ENCODE measurements at places on chromosomes 13 and 19.

- no peak for DNase-seq
Measured at GRCh38 chr13:20340759-20341171, 108.6 kb upstream of the GJB6 start.

DNA sequence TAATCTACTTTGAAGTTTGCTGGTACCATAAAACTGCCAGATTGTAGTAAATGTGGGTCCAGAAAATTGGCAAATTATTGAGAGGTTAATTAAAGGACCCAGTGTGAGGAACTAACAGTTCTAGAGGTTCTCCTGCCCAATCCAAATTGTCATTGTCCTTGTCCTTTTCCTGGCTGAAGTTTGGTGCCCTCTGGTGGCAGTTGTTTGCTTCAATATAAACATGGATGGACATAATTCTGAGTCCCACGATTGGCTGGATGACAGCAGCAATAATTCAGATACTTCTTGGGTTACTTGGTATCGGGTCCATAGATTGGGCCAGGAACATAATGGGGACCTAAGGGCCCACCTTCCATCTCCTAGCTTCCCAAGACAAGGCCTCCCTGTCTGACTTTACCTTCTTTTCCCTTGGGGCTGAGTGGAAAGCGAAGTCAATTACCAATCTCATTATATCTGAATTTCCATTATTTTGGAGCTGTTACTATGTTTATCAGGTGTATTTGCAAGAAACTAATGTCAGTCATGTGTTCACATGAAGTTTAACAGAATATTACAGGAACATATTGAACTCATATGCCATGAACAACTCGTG lies 33.8 kb upstream of the GARRE1 start:
- DNase-seq = no peak

- no peak for DNase-seq
Measured at GRCh38 chr19:29499261-29499920, 26.4 kb upstream of the VSTM2B start.

- DNase-seq = no peak
Measured at GRCh38 chr13:78105656-78106055, 187.0 kb upstream of the EDNRB start.

DNA sequence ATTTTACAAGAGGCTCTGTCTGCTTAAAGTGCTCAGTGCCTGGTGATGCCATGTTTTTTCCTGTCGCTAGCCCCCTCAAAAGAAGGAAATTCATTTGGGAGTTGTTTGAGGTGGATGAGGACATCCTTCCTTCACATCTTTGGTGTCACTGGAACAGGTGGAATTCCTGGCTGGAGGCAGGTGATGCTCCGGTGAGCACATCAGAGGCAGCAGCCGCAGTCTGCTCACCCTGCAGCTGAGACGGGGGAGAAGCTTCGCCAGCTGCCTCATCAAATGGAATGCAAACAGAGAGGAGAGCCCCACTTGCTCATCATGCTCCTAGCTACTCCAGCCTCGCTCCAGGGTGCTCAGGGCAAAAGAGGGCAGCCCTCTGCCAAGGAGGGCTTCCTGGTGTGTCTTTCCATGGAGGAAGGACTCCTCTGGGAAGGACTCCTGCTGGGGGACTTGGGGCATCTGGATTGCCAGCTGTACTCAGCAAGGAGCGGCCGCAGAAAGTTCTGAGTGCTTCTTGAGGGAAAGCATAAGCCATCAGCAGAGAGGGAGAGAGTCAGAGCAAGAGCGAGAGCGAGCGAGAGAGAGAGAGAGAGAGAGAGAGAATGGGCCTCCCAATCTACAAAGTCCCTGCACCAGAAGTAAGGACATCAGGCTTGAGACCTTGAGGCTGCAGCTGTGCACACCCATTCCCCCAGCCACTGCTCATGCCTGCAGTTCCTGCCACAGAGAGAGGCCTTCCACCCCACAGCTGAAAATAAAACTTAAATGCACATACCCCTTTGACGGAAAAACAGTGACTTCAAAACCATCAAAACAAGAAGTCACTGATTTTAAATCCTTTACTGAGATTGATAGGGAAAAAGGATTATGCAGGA lies 74.3 kb upstream of the UBL3 start:
- DNase-seq = no peak

DNA sequence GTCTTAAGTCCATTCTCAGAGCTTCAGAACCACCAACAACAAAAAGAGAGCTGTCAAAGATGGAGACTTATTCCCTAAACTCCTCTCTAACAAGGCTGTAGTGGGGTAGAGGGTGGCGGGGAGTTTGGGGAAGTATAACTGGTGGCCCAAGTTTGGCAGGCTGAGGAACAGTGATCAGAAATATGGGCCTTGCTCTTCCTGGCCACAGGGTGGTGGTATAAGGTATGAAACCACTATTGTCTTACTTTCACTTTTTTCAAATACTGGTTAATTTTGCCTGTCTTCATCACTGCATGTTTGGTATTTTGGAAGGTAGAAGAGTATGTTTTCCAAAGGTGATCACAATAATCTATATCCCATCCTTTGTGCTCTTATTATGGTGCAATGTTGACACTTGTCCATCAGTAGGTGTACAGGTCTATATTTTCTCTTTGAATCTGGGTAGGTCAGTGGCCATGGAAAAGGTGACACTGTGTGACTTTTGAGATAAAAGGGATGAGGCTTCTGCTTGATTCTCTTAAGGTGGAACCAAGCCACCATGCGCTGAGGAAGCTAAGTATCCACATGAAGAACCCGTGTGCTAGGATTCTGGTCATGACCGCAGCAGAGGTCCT lies 23.2 kb upstream of the GPC5 start:
- DNase-seq = no peak

DNA sequence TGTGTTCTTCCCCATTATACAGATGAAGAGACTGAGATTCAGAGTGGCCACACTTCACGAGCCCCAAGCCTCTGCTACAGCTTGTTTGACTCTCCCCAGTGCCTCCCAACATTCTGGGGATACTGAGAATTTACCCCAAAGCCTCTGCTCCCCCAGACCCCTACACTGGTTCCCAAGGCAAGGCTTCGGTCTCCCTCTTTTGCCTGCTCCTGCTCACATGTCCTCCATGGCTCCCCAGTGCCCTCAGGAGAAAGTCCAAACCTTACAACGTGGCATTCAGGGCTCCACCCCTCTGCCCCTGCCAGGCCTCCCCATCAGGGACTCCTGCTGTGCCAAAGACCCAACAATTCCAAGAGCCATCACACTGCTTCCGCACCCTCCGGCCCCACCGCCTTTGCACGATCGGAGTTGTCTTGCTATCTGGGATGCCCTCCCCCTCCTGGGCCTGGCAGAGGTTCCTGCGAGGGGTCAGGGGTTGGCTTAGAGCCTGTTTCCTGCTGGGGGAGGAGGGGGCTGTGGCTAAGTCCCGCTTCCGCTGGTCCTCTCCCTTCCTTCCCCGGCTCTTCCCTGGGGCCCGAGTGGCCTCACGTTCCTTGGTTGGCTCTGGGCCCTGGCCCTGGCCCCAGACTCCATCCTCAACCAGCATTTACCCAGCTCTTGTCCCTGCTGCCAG lies 15.4 kb downstream of the GTPBP3 start:
- DNase-seq = no peak

- DNase-seq = no peak
Measured at GRCh38 chr13:35953537-35954206, 177.5 kb downstream of the DCLK1 start.

DNA sequence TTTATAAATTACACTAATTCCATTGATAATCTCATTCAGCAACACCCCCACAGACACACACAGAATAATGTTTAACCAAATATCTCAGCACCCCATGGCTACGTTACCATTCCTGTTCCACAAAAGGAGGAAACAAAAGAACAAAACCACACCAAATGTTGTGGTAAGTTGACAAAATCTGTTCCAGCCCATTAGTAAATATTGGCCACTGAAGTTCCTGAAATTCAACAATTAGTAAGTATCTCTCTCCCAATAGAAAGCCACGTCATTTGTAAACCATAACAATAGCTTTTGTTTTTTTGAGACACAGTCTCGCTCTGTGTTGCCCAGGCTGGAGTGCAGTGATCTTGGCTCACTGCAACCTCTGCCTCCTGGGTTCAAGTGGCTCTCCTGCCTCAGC lies 2.3 kb upstream of the FCAR start:
- no peak for DNase-seq

- no peak for DNase-seq
Measured at GRCh38 chr19:39111593-39112199, 13.9 kb upstream of the PAK4 start.

- DNase-seq = no peak
Measured at GRCh38 chr13:23905766-23906165, 8.5 kb upstream of the C1QTNF9B start.

DNA sequence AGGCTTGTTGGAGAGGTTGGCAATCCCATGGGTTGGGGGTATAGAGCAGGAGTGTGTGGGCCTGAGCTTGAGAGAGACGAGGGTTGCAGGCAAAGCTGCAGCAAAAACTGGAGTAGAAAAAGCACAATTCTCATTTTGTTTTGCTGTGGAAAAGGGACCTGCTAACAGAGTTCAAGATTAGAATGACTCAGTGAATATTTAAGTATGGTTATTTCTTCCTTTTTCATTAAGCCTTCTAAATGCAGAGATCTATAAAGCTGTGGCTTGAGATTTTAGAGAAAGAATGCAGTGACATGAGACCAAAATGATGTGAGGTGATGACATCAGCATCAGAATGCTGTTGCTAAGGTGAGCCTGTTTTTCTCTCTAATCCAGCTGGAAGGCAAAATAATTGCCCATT lies 10.8 kb upstream of the MBNL2 start:
- DNase-seq = no peak

GRCh38 chr13:98349731-98350305 lies 172.7 kb upstream of the RNF113B start:
- no peak for DNase-seq

- DNase-seq = no peak
Measured at GRCh38 chr13:113650275-113650674, 7.7 kb downstream of the ATP4B start.

DNA sequence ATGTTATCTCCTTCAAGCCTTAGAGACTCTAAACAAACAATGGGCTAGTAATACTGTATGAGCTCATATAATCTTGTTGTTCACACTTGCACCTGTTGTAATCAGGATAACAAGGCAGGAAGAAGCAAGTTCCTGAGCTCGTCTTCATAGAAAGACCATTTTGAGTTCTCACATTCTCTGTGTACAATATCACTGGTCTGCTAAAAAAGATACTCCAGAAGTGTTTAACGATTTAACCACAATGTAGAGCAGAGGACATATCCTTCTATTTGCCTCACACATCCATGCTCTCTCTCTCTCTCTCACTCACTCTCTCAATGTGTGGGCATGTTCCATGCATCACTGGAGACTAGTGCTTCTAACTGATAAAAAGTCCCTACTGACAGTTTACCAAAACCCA lies 122.9 kb downstream of the MIPEP start:
- no peak for DNase-seq

DNA sequence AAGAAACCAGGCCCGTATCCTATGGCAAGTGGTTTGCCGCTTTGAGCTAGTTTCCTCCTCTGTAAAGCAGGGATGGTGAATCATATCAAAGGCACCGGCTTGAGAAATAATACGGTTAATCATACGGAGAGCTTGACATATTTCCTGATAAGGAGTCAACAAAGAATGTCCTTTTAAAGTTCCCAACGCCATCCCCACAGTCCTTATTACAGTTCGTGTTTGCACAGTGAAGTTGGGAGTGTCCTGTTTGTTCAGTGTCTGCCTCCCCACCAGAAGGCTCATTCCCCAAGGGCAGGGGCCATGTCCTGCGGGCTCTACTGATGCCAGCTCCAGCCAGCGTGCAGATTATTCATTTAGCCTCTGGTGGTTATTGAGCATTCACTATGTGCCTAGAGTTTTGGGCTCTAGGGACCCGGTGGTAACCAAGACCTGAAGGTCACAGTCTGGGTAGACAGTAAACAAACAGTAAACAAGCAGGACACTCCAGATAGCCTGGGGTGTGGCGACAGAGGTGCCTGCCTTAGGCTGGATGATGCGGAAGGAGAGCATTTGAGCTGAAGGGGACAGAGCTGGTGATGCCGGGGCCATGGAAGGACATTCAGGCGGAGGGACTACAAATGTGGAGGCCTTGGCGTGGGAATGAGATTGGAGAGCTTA lies 6.3 kb downstream of the GRAMD1A start:
- no peak for DNase-seq

DNA sequence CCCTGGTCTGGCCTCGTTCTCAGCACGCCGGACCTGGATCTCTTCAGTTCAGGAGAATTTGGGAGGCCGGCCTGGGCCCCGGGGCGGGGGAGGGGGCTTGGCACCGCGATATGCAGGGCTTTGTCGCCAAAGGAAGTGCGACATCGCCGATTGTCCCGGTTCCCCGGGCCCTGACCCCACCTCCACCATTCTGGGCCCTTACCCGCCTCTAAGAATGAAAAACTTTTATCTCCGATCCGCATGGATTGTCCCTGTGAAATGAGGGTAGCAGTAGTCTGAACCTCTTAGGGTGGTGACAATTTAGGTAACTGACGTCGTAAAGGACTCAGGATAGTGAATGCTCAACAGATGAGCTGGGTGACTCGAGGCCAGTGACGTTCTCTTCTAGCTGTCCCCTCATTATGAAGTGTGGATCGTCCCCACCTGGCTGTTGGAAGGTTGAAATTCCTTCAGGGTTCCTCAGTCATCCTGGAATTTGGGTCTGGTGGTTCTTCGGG lies 650 bp downstream of the DDA1 start:
- DNase-seq = no peak

DNA sequence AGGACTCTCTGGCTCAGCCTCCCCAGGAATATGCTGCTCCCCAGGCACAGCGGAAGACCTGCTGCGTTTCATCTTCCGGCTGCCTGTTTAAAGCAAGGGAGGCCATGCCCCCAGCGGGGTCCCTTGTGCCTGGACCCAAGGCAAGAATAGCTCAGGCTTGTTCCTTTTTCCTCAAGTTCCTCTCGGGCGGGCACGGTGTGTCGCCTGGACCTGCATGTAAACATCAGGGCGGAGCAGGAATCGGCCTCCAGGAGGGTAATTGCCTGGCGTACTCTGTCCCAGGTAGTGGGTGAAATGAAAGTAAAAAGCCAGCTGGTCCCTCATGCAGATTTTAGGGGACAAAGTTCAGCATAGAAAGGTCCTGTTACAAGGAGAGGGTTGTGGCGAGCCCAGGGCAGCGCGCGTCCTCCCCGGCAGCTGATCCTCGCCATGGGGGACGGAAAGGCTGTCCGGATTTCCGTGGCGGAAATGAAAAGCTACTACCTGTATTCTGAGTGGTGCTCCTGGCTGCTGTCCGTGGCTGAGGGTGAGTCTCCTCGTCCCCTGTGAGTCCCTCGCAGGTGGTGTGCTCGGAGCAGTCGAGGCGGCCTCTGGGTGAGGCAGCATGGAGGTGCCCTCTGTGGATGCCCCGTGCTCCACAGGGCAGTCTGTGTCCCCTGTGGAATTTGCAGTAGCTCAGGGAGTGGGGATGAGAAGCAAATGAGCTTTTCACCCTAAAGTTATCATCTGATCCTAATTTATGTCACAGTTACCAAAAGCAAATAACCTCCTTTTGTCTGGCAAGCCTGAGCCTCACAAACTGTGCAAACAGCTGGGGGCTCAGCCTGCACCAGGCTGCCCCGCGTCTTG lies 16.2 kb downstream of the MCF2L start:
- DNase-seq = no peak

GRCh38 chr19:7288977-7289376 lies 5.2 kb downstream of the INSR start:
- no peak for DNase-seq

DNA sequence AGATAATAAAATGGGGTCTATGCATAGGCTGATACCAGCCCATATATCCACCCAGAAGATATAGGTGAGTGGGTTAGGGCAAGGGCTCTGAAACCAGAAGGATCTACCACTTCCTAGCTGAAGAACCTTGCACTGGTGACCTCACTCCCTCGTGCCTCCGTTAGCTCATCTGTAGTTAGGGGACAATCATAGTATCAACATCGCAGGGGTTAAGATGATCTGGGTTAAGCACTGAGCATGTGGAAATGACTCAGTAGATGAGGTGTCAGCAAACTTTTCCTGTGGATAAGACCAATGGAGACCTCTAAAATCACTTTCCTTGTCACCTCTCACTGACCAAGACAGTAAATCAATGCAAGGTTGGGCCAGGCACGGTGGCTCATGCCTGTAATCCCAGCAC lies 30.5 kb downstream of the TNFSF14 start:
- no peak for DNase-seq
